ENCODE measurements at places on chromosomes 4 and X.

DNA sequence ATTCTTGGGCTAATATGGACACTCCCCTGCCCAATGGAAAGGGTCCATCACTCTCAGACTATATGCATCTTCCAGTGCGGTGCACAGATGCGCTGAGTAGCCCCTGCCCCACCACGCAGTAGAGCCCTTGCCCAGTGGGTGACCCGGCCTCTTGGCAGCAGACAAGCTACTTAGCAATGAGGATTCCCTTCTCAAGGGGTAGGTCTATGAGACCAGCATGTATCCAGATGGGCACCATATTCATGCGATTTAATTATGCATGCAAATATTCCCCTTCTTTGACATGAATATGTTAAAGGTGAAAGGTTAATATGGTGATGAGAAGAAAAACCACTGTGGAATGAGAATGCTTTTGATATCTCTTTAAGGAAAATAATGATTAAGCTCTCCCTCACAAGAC is 77.7 kb downstream of the ZNF827 start:
- no peak for DNase-seq

DNA sequence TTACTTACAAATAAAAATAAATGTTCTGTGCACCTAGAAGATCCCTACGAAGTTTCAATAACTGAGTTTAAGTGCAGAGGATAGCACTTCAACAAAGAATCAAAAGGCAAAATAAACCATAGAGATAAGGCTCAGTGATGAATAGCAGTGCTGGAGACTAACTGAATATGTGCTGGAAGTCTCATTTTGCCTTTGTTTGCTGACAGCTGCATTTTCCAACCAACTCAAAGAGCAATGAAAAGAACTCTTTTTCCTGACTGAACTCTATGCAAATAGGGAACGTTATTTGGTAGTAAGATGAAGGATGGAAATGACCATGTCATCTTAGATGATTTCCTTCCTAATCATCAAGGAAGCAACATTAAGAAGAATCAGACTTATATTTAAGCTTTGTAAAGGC is 32.7 kb upstream of the ADH7 start:
- DNase-seq, result no peak

- DNase-seq, result no peak
These were observed 36.6 kb upstream of the GPR78 start for GRCh38 chr4:8543623-8544022.

DNA sequence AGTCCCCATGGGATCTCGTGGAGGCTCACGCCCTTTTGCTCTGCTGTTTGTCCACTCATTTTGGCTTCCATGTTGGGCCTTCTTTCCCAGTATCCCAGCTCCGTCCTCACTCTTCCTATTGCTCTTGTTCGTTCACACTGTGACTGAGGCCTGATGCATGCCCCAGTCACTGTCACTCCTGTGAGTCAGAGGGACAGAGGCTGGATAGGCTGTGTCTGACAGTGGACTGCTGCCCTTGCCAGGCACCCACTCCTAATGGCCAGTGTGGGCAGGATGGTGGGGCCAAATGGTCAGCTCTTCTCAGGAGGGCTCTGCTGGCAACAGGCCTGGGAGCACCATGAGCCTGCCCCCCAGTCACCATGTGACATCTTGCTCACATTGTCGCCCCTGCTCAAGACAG is 40.0 kb downstream of the HADH start:
- DNase-seq, result no peak

- no peak for DNase-seq
These were observed 21.4 kb downstream of the USO1 start for GRCh38 chr4:75745721-75746199.

GRCh38 chr4:5889002-5889696 is 3.7 kb downstream of the CRMP1 start:
- DNase-seq, result no peak

GRCh38 chr4:93132631-93133030 is 695.9 kb upstream of the ATOH1 start:
- no peak for DNase-seq

DNA sequence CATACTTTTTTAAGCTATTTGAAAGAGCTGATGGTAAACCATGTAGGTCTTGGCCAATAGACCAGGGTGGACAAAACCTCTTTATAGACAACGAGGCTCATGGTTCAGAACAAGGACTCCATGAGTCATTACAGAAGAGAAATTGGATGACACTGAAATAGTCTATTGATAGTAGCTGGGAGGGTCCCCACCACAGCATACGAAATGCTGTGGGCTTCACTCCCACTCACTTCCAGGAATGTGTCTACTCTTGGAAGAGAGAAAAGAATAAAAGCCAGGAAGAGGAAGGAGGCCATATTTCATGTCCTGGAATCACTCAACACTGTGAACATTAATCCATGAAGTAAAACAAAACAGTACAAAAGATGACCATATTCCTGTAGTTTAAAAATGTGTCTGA is 82.3 kb upstream of the MXRA5 start:
- DNase-seq, result no peak

DNA sequence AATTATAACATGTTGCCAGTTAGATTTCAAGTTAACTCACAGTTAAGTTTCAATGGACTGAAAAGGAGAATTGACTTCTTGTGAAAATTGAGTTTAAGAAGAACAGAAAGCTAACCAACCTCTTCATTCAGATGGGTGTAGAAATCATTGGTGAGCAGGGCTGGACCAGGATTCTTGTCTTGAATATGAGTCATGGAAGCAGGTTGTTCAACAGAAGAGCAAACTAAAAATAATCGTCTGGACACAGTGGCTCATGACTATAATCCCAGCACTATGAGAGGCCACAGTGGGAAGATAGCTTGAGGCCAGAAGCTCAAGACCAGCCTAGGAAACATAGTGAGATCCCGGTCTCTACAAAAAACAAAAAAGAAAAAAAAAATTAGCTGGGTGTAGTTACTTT is 98.2 kb downstream of the ARSJ start:
- DNase-seq, result no peak

GRCh38 chr4:141885112-141885511 is 248.7 kb downstream of the IL15 start:
- DNase-seq, result no peak

DNA sequence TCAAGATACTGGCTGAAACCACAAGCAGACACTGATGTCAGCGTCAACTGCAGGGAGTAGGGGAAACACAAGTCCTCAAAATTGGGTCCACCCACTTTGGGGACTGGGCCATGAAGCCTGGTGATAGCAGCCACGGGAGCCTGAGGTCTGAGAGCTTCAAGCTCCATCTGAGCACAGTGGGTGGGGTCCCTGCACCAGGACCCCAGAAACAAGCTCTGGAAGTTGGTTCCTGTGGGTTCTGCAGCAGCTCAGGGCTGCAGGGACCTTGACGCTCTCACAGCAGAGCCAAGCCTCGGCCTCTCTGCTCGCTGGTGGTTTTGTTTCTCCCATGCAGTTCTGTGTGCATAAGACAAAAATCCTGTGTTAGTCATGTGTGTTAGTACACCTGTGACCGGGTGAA is 54.5 kb downstream of the CPLX1 start:
- DNase-seq, result no peak

DNA sequence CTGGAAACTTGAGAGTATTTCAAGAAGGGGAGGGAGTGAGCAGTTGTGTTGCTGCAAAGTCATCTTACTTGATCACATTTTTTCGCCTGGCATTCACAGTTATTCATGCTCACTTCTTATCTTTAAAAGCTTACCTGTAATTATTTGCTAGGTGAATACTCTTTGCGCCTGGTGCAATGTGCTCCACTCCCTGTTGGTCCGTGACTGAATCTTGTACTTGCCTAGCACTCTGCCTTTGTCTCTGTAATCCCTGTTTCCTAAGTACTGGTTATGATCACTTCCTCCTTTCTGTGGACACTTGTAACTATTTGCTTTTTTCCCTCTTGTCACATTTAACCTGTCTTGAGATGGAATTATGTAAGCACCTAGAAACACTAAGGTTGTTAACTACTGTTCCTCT is 5.8 kb downstream of the BMP2K start:
- DNase-seq, result no peak

GRCh38 chr4:120025516-120025915 is 41.1 kb downstream of the MAD2L1 start:
- DNase-seq, result no peak

GRCh38 chr4:183441276-183441675 is 3.2 kb upstream of the CDKN2AIP start:
- no peak for DNase-seq

DNA sequence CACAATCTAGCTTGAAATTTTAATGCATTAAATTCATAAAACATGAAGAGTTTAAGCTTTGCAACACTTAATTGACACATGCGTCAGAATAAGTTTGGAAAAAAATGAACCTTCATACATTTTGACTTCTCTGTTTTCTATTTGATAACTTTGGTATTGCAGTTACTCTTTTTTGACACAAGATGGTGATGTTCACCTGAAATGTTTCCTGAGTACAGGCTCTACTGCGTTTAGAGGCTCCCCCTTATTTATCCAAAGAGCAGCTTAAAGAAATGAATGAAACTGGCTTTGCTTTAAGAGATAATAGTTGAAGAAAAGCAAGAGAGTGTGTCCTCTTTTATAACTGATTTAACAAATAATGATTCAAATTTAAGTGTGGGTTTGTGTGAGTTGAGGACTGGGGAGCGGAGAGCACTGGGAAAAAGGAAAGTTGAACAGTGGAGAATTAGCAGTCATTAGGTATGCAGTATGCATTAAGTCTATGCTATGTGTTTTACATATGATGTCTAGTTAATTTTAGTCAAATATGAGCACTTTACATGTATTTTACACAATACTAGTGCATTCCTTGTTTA is 180.6 kb upstream of the NUDT6 start:
- DNase-seq, result no peak

DNA sequence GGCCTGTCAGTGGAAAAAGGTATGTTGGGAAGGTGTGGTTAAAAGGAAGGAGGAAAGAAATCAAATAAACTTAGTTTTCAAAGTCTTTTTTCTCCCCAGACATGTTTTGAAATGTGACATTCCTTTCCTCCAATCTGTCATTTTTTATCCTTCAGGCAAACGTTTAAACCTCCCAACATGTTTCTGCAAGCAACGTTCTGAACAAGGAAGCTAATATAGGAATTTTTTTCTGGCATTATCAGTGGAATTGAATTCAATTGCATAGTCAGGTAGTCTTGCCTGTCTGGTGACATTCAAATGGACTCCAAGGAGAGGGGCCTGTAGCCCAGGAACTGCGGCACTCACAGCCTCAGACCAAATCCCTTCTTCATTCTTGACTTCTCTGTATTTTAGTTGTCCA is 30.0 kb upstream of the RASSF6 start:
- DNase-seq, result no peak

GRCh38 chr4:120682981-120683380 is 239.5 kb downstream of the PRDM5 start:
- DNase-seq, result no peak

DNA sequence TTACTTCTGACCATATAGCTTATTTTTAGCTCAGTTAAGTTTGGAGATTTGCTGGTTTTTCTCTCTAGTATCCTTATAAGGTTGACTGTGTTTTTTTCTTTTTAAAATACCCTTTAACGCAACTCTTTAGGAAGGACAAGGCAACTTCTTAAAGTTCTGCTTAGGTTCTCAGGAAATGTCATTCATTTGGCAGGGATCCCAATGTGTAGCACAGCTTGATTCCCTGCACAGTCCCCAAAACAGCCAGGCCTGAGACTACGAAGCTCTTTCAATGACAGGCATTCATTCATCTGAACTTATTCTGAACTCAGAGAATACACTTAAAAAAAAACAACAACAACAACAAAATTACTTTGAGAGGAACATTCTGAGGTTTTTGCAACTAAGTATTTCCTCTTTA is 1765.8 kb downstream of the PCDH7 start:
- DNase-seq, result no peak

- DNase-seq, result no peak
These were observed 62.3 kb downstream of the FAM193A start for GRCh38 chr4:2598511-2599303.

DNA sequence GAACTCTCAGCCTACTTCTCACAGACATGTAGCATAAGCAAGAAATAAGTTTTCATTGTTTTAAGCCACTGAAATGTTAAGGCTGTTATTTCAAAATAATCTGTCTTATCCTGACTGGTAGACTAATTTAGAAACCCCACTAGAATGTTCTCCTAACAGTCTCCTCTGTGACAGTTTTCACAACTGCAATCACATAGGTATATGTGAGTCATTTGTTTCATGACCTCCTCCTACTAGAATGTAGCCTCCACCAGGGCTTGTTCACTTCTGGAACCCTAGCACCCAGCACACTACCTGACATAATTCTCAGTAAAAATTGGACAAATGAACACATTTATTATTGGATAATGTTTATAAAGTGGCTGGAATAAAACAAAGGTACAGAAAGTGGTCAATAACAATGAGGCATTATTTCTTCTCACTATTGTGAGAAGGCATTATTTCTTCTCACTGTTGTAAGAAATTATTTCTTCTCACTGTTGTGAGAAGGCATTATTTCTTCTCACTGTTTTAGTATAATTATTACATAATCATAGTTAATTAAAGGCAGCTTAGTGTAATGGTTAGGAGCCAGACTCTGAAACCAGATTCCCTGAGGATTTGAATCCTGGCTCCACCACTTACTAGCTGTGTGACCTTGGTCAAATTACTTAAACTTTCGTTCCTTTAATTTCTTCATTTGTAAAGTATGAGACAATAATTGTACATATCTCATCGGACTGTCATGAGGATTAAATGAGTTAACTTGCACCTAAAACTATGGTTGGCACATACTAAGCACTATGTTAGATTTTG is 251.5 kb downstream of the RASL11B start:
- no peak for DNase-seq

DNA sequence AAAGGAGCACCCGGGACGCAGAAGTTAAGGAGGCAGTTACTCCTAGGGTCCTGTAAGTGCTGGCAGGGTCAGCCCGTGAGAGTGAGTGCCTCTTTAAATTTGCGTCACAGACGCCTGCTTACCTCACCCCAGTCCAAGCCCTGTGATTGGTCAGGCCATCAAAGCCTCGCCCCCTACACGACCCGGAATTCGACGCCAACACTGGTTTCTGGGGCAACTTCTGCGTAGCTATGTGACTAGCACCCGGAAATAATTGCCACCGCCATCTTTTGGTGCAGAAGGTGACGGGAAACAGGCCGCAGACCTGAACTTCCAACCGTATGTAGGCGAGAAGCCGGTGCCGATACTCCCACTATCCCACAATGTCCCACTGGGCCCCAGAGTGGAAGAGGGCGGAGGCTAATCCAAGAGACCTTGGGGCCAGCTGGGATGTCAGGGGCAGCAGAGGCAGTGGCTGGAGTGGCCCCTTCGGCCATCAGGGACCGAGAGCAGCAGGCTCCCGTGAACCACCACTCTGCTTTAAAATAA is at the start of gene DDX53:
TSS of gene DDX53 (plus strand) at position 265 of the 528 bp plus-strand sequence. CDS start at position 363, 98 bp downstream.
- DNase-seq, result no peak

DNA sequence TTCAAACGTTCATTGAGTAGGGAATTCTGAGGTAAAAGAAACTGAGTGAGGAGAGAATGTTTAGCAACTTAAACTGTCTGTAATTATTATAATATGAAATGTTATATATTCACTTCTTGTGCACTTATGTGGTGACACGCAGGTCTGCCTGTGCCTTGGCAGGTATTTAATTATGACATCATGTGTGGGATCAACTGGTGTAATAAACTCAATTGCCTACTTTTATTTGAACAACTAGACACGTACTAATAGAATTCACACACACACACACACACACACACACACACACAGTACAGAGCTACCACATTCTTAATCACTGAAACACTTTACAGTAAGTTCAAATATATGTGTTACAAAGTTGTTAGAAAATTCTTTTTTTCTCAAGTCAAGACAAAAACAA is 20.7 kb upstream of the SLC25A31 start:
- DNase-seq, result no peak

Data from stimulated activated CD4-positive, alpha-beta T cell treated with anti-CD3 and anti-CD28 coated beads, Interleukin-1b, Interleukin-23, amount 100 ng/mL, for 1 hour (primary cell).